Activated CD4-positive, alpha-beta T cell treated with anti-CD3 and anti-CD28 coated beads for 1 hour (primary cell): ENCODE measurements at places on chromosomes 3 and 15.

GRCh38 chr3:142858043-142858442, 30.8 kb downstream of the PCOLCE2 start:
- no peak for DNase-seq

GRCh38 chr15:64651601-64652191, 123.7 kb downstream of the RBPMS2 start:
- DNase-seq = peak; percentile 22

- DNase-seq = no peak
Measured at GRCh38 chr3:194322678-194323211, 28.4 kb downstream of the CPN2 start.

DNA sequence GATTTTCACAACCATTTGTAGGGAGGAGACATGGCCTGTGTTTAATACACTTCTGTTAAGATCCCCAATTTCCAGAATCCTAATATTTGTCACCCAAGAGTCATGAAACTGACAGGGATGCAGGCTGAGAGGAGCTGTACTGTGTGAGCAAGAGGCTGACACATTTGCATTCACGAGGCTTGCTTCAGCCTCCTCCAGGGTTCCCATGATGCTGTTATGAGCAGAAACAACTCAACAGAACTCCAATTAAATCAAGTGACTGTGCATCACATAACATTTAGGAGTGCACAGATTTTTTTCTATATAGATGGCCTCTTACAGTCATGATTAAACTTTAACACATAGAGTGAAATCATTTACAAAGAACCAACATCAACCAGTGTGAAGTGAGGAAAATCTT, 292.3 kb upstream of the STT3B start:
- DNase-seq = no peak

- DNase-seq = no peak
Measured at GRCh38 chr3:4633078-4634004, 140.2 kb downstream of the ITPR1 start.

DNA sequence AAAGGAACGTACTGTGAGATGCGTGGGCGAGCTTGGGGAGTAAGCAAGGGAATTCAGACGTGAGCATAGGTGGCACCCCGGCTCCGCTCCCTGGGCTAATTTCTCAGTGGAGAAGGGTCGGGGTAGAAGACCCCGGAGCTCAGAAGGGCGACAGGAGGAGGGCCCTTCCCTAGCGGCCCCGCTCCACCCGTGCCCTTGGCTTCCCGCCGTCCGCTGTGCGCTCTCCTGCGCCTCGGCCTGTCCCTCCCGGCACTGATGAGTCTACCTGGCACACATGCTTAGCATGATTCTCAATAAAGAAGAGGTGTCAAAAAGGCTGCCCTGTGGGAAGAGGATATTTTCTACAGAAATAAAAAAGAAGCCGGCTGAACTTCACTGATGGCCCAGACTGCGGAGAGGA, 292.7 kb downstream of the OCA2 start:
- no peak for DNase-seq

- no peak for DNase-seq
Measured at GRCh38 chr3:168997488-168997887, 666.0 kb downstream of the MECOM start.

GRCh38 chr3:127052121-127052561, 69.2 kb downstream of the PLXNA1 start:
- DNase-seq = no peak

DNA sequence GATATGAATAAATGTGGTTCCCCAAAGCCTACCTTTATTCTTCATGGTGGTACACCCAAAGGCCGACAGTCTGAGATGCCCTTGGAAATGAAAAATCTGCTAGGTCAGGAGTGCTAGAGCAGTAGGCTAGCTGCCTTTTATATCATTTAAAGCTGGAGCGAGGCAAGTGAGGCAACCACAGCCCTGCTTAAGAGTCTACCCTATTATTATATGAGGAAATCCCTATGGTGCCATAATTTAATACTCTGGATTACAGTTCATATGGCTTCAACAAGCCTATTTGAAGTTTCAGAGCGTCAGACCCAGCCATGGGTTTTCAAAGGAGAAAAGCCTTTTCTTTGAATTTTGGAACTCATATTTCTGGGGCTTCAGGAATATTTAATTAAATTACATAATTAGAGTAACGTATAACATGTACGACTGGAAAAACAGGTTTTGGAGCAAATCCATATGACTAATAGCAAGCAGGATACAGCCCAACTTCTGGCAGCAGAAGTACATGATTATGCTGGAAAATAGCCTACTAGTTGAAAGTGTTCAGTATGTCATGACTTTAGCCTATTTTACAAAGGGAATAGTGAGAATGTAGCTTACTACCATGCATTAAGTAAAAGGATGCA, 18.0 kb upstream of the SLTM start:
- no peak for DNase-seq

DNA sequence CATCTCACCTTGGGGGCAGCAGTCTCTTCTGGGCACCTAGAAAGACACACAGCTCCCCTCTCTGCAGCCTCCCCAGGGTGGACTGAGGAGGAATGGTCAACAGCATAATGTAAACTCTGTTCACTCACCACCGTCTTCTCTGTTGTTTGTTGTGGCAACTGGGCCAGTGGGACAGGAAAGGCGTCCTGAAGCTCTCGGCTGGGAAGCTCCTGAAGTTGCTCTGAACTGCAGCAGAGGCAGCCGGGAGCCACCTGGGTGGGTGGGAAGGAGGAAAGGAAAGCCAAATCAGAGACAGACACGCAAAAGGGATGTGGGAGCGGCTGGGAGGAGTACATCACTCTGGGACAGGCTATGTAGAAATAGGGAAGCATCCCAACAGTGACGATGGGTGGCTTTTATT, 52.7 kb downstream of the MYLK start:
- no peak for DNase-seq

GRCh38 chr3:25419251-25419650, 8.8 kb upstream of the RARB start:
- DNase-seq = no peak

- DNase-seq = no peak
Measured at GRCh38 chr15:28117432-28117990, 18.4 kb upstream of the OCA2 start.

DNA sequence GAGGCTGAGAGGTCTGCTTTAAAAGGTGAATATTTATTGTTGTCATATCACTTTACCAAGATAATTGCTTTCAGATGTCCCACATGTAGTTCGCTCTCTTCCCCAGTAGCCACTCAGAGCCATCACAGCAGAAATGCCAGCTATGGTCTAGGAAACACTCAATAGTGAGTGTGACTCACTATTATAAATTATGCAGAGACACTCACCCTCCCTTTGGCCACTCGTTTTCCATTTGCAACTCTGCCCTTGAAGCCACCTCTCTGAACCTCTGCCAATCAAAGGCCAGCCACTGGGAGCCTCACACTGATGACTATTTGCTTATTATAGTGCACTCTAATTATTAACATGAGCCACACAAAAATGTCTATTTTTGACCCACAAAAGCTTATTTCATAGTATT, 328.1 kb upstream of the ATP10A start:
- DNase-seq = no peak

DNA sequence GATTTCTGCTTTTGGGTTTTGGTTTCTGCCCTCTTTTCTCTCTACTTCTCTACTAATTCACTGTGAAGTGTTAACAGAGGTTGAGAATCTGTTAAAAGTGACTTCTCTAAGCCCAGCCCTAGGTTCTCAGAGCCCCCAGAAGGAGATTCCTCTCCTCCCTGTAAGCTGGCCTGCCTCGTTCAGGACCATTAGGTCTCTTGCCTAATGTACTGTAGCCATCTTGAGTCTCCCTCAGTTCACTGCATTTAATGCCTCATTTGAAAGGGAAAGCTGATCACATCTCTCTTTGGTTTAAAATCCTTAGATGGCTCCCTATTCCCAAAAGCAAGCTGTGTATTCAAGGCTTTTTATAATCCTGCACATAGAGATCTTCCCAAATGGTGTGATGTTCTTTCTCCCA, 16.3 kb downstream of the RTP1 start:
- no peak for DNase-seq

- peak; percentile 9 for DNase-seq
Measured at GRCh38 chr3:42013691-42014457, 52.0 kb upstream of the ULK4 start.

GRCh38 chr3:15708882-15709677, 88.7 kb downstream of the ANKRD28 start:
- DNase-seq = no peak

- no peak for DNase-seq
Measured at GRCh38 chr3:62284442-62284841, 88.9 kb downstream of the FEZF2 start.

GRCh38 chr3:82942041-82942440, 1180.6 kb upstream of the GBE1 start:
- no peak for DNase-seq

DNA sequence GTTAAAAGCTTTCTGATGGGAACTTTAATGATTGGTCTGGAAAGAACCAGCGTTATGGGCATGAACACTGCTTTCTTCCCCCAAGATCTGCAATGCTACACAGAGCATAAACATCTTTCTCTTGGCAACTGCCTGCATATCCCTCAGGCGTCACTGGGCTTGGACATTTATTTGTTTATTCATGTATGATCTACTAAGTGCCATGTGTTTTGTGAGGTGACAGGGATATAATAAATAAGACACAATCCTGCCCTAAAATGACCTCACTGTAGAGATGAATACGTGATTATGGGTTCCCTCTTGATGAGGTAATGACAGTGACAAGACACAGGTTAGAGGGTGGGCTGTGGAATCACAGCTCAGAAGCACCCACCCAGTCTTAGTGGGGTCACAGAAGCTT, 485.3 kb downstream of the PDCD6IP start:
- no peak for DNase-seq

DNA sequence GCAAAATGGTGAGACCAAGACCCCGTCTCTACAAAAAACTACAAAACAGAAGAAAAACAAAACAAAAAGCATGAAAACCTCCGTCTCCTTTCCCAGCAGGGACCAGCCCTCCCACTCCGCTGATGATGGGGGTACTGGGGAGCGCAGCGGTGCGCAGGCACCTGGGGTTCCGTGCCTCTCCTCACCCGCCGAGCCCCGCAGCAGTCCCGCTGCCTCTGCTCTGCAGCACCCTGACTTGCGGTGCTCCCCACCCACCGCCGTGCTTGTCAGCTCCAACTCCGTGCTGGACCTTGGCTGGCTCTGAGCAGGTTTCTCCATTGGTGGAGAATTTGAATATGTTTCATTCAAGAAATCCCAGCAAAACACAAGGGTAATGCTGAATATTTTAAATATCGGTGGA, 46.7 kb upstream of the ATP10A start:
- no peak for DNase-seq

- DNase-seq = no peak
Measured at GRCh38 chr15:95837341-95838004, 493.0 kb upstream of the NR2F2 start.

GRCh38 chr3:64578797-64579196, 109.0 kb downstream of the ADAMTS9 start:
- no peak for DNase-seq

DNA sequence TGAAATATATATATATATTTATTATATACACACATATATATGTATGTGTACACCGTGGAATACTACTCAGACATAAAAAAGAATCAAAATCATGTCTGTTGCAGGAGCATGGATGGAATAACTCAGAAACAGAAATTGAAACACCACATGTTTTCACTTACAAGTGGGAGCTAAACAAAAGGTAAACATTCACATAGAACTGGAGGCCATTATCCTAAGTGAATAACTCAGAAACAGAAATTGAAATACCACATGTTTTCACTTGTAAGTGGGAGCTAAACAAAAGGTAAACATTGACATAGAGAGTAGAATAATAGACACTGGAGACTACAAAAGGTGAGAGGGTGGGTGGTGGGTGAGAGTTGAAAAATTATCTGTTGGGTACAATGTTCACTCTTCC, 171.5 kb upstream of the GOLIM4 start:
- no peak for DNase-seq

DNA sequence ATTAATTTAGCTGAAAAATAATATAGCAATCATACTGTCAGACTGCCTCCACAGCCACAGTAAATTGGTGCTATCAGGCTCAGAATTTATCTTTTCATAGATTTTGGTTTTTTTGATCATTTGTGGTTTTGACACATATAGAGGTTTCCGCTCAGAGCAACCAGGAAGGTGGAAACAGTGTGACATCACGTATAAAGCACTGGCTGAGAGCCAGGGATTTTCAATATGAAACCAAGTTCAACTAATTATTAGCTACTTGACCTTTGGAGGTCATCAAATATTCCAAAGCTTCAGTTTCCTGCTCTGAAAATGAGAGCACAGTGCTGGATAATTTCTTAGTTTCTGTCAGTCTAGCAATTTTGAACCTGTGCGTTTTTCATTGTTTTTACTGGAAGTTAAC, 433.8 kb upstream of the SUCLG2 start:
- peak; percentile 18 for DNase-seq

DNA sequence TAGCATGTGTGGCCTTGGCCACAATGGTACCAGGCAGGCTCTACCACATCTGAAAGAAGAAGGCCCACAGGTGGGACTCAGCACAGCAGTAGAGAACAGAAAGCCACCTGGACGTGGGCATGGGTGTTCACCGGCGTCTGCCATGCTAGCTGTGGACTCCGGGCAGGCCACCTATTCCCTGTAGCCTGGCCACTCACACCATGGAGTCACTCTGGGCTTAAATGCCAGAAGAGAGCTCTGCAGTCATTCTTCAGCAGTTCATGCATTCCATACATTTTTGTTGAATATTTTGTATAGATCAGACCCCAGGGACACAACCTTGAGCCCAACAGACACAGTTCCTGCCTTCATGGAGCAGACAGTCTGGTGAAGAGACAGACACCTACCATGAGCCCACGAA, 138.6 kb downstream of the SRGAP3 start:
- no peak for DNase-seq

- no peak for DNase-seq
Measured at GRCh38 chr15:100566850-100567628, 34.9 kb downstream of the LINS1 start.

GRCh38 chr15:31774045-31774444, 256.3 kb upstream of the CHRNA7 start:
- DNase-seq = no peak

DNA sequence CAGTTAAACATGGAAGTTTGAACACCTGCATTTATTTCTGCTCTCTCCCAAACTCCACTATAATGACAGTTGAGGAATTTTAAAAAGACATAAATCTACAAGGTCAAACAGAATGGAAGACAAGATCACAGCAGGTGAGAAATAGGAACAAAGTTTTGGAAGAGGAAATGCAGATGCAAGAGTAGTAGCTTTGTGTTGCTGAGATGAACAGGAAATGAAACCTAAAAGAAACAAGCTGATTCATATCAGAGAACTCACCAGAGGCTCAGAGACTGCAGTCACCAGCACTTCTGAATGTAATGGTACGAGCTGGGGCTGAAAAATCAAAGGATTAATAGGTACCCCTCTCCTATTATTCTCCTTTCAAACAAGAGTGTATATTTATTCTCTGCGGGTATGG, 459.9 kb downstream of the RAP2B start:
- DNase-seq = no peak
